ENCODE measurements at places on chromosomes 3 and 15. TPM values are rescaled to one million over a fixed set of nuclear protein-coding genes. Genes with fewer than 3 reads are reported as not detected.

The TMIE gene
- total RNA-seq = under 0.01 TPM

The NAA50 gene
- total RNA-seq = 199 TPM

The TMEM40 gene
- total RNA-seq = not detected

The CCDC54 gene
- not detected for total RNA-seq

The SERINC4 gene
- total RNA-seq = not detected

The ARPP19 gene
- total RNA-seq = 225 TPM

The SLC51A gene
- total RNA-seq = not detected

The TRPM1 gene
- 0.38 TPM for total RNA-seq

The WWTR1 gene
- 393 TPM for total RNA-seq

The ZNF774 gene
- 0.98 TPM for total RNA-seq

The FGF12 gene
- 1.6 TPM for total RNA-seq

The ATP13A4 gene
- total RNA-seq = under 0.01 TPM

The IDH2 gene
- 86.3 TPM for total RNA-seq

The PLA2G4D gene
- total RNA-seq = not detected

The LEKR1 gene
- 0.33 TPM for total RNA-seq

The ZNF80 gene
- not detected for total RNA-seq

The ZNF660 gene
- 1.4 TPM for total RNA-seq

The ANAPC13 gene
- 66.4 TPM for total RNA-seq

The ZNF609 gene
- 46.9 TPM for total RNA-seq

The IL17RC gene
- total RNA-seq = 28.4 TPM

The ATP13A5 gene
- not detected for total RNA-seq

The TNFAIP8L3 gene
- 74.1 TPM for total RNA-seq

The P2RY12 gene
- not detected for total RNA-seq

The GASK1A gene
- total RNA-seq = 0.10 TPM

The LRRIQ4 gene
- total RNA-seq = 0.19 TPM

The GOLGA8T gene
- not detected for total RNA-seq

The PDHB gene
- 45.7 TPM for total RNA-seq

The KCNMB2 gene
- total RNA-seq = not detected

The ATRIP gene
- total RNA-seq = 8.2 TPM

The CHRD gene
- under 0.01 TPM for total RNA-seq

The EFCC1 gene
- 2.3 TPM for total RNA-seq

The ESYT3 gene
- not detected for total RNA-seq

The GP9 gene
- not detected for total RNA-seq

The HGD gene
- total RNA-seq = not detected

The OXNAD1 gene
- total RNA-seq = 10.7 TPM

The HRG gene
- not detected for total RNA-seq

The RYK gene
- 90.6 TPM for total RNA-seq

The IREB2 gene
- 76.4 TPM for total RNA-seq

The SLCO3A1 gene
- 0.65 TPM for total RNA-seq

The ARL8B gene
- total RNA-seq = 58.1 TPM

The SH3BP5 gene
- total RNA-seq = 59.8 TPM

The GPR171 gene
- total RNA-seq = not detected

The MINAR1 gene
- 1.2 TPM for total RNA-seq

The GOLGA6B gene
- not detected for total RNA-seq

The XXYLT1 gene
- 59.7 TPM for total RNA-seq

The CATSPER2 gene
- 1.6 TPM for total RNA-seq

The DPPA4 gene
- total RNA-seq = not detected

The SHQ1 gene
- 15.7 TPM for total RNA-seq

The SNTN gene
- not detected for total RNA-seq

The STRC gene
- not detected for total RNA-seq

The BTLA gene
- total RNA-seq = under 0.01 TPM

All from vein endothelial cell (primary cell).